ENCODE measurements at places on chromosomes 2 and 18. TPM values are rescaled to one million over a fixed set of nuclear protein-coding genes. Genes with fewer than 3 reads are reported as not detected.

DNA sequence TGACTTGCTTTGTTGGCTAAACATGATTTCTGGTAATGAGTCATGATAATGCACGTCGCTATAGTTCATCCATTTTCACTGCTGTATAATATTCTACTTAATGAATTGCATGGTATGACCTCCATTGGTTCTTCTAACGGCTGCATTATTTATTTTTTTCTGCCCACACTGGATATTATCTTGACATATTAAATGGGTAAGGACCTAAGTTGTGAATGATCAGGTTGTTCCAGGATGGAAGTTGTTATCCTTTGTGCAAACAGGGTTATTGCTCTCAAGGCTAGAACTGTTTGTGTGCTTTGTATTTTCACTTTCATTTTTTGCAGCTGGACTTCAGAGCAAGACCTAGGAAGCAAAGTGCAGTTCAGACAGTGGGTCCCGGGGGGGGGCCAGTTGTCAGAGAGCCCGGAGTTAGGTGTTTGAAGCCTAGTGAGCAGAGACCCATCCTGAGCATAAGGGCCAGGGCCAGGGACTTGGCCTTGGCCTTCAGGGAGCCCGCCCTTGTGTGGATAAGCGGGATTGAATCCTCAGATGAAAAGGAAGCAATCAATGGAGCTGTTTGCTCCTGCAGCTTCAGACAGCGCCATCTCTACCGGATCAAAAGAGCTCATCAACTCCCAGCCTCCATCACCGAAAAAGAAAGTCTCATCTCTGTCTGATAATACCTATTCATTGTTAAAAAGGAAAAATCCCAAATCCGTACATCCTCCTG is 48.2 kb downstream of the AGAP1 start:
- no peak for DNase-seq

DNA sequence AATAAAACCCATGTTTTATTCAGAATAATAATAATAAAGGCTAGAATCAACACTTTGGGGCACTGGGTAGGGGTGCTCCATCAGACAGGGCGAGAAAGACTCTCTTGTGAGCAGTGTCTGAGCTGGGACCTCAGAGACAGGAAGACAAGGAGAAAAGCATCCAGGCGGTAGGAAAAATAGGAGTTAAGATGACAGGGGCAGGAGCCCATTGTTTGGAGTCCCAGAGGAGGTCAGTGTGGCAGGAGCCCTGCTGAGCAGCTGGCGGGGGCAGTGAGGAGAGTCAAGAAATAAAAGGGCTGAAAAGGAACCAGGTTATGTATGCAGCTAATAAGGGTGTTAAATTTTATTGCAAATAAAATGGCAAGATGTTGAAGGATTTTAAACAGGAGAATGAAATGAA is 457.4 kb downstream of the FBXO15 start:
- DNase-seq, result peak; percentile 8

UGT1A8 gene
- total RNA-seq, result not detected

DNA sequence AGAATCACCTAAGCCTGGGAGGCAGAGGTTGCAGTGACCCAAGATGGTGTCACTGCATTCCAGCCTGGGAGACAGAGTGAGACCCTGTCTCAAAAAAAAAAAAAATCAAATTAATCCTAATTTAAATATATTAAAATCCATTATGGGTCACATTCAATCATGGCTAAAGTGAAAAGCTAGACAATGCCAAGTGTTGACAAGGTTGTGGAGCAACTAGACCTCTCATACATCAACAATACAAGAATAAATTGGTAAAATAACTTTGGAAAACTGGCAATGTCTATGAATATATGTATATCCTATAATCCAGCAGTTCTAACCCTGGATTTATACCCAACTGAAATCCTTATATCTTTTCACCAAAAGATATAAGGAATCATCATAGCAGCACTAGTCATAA is 23.4 kb upstream of the ATL2 start:
- no peak for DNase-seq

REG3G gene
- total RNA-seq, result not detected

DNA sequence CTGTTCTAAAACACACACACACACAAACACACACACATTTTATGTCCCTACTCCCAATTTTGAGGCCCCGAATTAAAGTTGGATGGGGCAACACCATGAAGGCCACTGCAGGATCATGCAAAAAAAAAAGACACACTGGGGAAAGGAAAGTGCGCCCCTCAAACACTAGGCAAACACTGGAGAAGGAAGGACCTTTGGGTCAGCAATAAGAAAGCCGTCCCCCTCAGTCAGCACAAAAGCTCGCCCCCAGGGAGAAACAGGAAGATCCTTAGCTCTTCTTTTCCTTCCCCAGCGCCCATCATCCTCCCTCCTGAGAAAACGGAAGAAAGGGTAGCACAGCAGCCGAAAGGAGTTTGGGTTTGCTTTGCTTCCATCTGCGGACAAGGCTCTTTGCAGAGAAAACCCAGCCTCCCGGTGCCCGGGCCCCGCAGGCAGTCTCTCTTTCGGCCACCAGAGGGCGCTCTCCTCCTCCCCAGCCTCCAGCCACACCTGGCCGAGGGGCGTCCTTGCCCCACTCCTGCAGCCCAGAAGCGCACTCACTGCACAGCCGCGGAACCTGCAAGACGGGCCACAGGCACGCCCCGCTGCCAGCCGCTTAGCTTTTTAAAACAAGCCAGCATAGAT is 248.5 kb downstream of the CDH20 start:
- DNase-seq, result peak; percentile 57

- DNase-seq, result no peak
These were observed 39.6 kb downstream of the LCLAT1 start for GRCh38 chr2:30486655-30487054.

- no peak for DNase-seq
These were observed 74.4 kb downstream of the ANKRD12 start for GRCh38 chr18:9210966-9211365.

GRCh38 chr2:133414486-133415209 is 153.6 kb downstream of the NCKAP5 start:
- DNase-seq, result no peak

- DNase-seq, result no peak
These were observed 332.8 kb upstream of the SOX11 start for GRCh38 chr2:5359397-5359796.

DNA sequence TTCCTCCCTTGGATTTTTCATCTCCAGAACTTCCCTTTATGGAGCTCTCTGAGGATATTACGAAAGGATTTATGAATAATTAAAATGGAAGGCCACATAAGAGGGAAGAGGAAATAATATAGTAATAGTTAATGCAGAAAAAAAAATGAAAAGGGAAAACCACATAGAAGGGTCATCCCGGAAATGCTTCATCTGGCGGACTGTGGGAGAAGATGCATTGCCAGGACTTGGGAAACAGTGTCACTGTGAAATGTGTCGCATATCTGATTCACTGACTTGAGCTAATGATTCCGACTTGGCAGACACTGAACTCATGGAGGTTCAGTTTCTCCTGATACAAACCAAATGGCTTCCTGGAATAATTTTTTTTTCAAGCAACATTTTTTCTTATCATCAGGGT is 129.9 kb upstream of the RMP24 start:
- DNase-seq, result no peak

- peak; percentile 95 for DNase-seq
These were observed 14.3 kb upstream of the TANC1 start for GRCh38 chr2:158953926-158954763.

ZNF385B gene
- not detected for total RNA-seq

SCRN3 gene
- total RNA-seq, result 30.5 TPM

KLHL30 gene
- not detected for total RNA-seq
